Peyer's patch (tissue), 4 donors: ENCODE measurements at places on chromosomes 3 and 15.

DNA sequence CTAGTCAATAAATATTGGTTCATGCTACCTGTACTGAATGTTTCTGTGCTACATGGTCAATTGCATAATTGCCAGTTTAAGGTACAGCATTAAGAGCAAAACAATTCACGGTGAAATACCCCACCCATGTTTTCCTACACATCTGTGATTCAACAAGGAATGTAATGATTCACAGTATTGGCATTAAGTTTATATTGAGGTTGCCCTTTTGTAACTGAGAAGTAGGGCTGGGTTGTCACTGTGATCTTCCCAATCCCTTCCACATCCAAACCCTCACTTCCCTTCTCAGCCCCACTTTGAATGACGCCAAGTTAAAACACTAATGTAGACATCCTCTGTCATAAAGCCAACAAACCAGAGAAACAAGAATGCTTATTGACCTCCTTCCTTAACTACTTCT is 112.0 kb upstream of the TJP1 start:
- DNase-seq, result no peak

DNA sequence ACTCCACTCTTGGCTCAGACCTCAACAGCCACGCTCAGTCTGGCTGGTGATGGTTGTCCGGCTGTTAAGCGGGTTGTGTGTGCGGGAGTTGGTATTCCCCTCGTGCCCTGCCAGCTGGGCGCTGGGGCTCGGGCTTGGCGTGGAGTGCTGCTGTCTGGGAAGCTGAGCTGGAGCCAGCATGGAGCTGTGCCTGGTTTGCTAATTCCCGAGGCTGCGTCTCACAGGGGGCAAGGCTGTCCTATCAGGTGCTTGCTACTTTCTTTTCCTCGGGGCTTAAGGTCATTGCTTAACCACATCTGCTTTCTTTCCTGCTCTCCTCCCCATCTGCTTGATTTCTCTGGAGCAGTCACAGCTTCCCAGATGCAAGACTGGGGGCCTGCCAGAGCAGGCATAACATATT is 29.9 kb downstream of the PDIA5 start:
- DNase-seq, result peak; percentile 43

GRCh38 chr15:94674296-94674695 is 442.9 kb downstream of the MCTP2 start:
- no peak for DNase-seq

- no peak for DNase-seq
Measured at GRCh38 chr15:62060896-62061280, 641 bp upstream of the VPS13C start.

- no peak for DNase-seq
Measured at GRCh38 chr3:134222835-134223234, 27.8 kb downstream of the RYK start.

DNA sequence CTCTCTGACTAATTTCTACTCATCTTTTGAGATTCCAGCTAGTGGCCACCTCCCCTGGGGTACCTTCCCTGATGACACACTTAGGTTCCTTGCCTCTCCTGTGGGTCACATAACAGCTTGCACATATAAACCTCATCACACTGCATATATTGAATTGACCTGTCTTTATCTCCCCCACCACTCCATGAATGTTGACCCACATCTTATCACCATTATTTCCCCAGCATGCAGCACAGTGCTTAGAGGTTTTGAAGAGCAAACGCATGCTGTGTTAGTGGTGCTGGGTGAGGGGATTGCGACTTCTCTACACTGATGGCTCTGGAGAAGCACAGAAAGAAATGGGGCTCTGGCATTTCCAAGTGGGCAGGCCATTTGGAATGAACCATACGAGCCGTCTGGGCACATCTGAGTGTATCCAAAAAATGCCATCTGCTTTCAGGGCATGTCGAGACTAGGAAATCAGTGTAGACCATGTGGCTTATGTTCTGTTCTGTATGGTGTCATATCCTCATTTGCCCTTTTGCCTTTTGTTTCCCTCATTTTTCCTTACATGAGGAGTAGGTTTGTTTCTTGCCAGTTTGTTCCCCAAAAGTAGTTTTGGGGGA is 333.2 kb upstream of the TRIM42 start:
- no peak for DNase-seq

DNA sequence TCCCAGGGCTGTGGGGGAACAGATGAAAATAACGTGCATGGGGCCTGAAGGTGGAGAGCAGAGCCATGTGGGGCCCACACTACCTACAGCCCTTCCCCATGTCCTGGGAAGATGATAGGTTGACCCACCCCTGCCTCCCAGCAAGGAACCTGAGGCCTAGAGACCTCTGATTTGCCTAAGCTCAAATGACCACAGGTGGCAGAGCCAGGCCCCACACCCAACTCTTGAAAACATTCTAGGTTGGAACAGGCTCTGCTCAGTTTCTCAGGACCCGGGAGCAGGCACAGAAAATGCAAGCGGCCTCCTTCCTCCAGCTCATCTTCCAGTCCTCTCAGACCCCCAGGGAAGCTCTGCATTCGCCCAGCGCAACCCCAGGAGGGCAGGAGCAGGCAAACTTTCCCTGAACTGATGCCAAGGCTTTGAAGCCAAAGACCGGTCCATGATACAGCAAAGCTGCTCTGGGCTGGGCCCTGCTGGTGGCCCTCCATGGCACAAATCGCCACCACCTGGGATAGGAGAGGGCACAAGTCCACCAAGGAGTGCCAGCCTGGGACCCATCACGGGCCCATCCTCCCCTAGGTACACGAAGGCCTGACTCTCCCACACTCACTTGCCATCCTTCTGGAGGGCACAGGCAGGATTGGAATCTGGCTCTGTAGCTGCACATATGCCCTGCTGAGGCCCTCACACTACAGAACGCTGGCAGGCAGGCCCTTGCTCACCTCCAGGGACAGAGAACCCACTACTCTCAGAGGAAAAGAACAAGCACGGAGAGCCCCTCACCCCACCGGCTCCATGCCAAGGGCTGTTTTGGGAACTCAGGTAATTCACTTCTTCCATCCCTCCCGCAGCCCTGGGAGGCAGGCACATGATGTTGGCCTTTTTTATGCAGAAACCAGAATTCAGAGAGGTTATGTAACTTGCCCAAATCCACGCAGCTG is 51.0 kb upstream of the FURIN start:
- no peak for DNase-seq

- no peak for DNase-seq
Measured at GRCh38 chr3:183541235-183541655, 14.3 kb downstream of the KLHL6 start.

- no peak for DNase-seq
Measured at GRCh38 chr3:150035301-150035779, 64.6 kb upstream of the PFN2 start.

- no peak for DNase-seq
Measured at GRCh38 chr3:10702961-10703740, 112.9 kb upstream of the SLC6A11 start.

DNA sequence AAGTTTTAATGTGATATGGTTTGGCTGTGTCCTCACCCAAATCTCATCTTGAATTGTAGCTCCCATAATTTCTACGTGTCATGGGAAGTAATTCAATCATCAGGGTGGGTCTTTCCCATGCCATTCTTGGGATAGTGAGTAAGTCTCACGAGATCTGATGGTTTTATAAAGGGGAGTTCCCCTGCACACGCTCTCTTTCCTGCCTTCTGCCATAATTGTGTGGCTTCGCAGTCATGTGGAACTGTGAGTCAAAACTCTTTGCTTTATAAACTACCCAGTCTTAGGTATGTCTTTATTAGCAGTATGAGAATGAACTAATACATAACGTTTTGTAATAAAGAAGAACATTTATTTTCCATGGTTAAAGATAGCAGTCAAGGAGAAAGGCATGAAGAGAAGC is 39.2 kb upstream of the GOLIM4 start:
- no peak for DNase-seq

- no peak for DNase-seq
Measured at GRCh38 chr3:45440562-45440961, 52.2 kb downstream of the LARS2 start.

DNA sequence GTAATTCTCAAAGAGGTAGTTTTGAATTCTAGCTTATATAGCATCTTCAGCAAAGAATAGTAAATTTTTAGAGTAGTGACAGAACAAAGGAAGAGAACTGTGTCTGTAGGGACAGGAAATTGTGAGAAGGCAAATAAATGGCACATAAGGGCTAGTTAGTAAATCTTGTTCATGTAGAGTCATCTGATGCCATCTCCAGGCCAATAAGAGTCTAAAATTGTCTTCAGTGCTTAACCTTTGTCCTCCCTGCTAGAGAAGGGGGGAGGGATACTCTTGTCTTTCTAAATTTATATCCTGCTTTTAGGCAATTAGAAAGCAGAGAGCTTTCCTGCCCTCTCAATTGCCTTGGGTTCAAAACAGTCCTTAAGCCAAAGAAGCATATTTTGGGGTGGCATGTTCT is 87.0 kb upstream of the DNAJC19 start:
- no peak for DNase-seq

DNA sequence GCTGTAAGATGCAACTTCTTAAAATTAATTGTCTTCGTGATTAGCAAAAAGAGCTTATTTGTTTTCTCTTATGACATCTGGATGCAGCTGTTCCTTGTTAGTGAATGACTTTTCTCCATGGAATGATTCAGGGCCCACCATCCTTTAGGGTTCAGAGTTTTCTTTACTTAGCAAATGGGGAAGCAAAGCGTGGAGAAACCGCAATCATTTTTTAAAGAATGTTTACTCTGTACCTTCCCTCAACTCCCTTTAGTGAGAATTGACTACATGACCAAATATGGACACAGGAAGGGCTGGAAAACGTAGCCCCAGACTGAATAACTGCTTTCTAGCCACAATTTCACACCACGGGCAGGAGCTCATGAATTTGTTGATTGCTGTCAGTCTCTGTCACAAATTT is 130.1 kb downstream of the EDEM1 start:
- DNase-seq, result no peak

GRCh38 chr15:27692438-27692837 is 406.7 kb downstream of the OCA2 start:
- DNase-seq, result no peak

GRCh38 chr15:31867536-31868442 is 162.5 kb upstream of the CHRNA7 start:
- peak; percentile 78 for DNase-seq

DNA sequence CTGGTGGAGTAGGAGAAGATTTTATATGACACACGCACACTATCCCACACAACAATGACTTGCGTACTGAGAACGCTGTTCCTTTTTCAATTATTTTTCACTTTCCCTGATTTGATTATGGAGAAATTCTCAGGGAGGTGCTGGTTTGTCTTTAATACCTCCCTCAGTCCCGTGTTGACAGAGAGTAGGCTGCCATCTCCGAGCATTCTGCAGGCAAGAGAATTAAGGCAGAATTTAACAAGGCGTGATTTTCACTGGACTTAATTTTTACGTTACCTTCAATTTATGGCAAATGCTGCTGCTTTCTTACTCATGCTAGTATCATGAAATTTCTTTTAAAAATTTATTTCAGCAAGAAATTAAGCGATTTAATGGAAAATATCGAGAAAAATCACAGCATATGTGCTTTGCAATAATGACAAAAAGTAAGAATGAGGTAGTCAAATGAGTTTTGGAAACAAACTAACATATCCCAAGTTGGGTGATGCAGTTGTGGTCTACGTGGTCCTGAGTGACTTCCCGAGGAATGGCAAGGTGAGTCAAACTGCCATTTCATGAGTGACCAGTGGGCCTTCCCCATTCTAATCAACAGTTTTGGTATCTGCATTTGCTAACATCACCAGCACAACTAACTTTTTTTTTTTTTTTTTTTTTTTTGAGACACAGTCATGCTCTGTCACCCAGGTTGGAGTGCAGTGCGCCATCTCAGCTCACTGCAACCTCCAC is 16.9 kb downstream of the DNASE1L3 start:
- DNase-seq, result no peak

DNA sequence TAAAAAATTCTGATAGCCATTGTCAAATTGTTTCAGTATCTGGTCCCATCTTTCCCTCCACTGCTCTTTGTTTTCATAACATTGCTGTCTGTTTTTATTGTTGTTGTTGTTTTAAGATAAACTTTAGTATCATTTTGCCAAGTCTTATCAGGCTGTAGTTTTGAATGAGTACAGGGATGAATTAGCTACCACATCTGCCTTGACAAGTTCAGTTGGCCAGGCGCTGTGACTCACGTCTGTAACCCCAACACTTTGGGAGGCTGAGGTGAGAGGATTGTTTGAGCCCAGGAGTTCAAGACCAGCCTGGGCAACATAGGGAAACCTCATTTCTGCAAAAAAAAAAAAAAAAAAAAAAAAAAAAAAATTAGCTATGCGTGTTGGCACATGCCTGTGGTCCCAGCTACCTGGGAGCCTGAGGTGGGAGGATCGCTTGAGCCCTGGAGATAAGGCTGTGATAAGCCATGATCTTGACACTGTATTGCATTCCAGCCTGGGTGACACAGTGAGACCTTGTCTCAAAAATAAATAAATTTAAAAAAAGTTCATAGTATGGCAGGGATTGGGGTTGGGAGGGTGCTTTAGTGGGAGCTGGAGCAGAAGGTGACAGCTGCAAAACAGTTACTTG is 8.3 kb upstream of the ANKDD1A start:
- DNase-seq, result no peak

DNA sequence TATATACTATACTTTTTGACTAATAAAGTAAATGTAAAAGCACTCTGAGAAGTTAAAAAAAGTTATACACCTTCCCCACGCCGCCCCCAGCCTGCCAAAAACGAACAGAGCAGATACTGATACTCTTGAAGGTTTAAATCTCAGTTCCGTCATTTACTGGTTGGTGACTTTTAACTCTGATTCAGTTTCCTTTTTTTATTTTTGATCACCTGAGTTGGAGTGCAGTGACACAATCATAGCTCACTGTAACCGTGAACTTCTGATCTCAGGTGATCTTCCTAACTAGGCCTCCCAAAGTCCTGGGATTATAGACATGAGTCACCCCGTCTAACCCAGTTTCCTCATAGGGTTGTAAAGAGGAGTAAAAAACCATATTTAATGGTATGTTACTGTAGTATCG is 3.3 kb upstream of the TIPIN start:
- peak; percentile 57 for DNase-seq

DNA sequence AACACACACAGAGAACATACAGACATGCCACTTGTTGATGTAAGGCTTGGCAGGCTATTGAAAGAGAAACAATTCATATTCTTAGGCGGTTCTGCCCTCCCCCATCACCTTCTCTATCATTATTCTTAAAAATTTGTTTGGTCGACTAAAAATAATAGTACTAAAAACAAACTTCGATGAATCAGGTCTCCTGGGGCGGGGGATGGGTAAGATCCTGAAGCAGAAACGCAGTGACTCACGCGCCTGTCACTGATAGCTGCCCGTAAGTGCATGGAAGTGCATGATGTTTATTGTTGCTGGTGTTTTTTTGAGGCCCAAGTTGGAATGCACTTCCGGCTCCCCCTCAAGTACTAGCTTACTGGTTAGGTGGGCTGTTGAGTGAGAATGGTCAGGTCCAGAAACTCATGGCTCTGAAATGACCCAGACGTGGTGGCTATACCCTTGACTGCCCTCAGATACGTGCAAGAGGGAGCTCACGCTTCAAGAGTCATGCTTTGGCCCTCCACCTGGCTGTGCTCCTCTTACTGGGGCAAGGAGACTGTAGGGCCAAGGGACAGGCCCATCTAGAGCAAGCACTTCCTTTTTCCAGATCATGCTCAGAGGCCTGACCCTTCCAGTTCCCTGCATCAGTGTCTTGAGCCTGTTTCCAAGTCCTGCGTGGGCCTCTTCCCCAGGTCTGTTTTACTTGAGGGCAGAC is 10.9 kb downstream of the SMAD3 start:
- DNase-seq, result peak; percentile 75
